ENCODE measurements at places on chromosomes 7 and 10. TPM values are rescaled to one million over a fixed set of nuclear protein-coding genes. Genes with fewer than 3 reads are reported as not detected.

- H3K27ac ChIP-seq = no peak overlapping the region
- H3K27me3 ChIP-seq = no peaks in the 10 kb centered on the region
- H3K36me3 ChIP-seq = no peaks in the 10 kb centered on the region
- DNase-seq = no peak
- H3K4me1 ChIP-seq = no peaks in the 10 kb centered on the region
These were observed 17.2 kb downstream of the ZNF239 start for GRCh38 chr10:43557214-43557613.

GFRA1 gene
- not detected for total RNA-seq

UPK3B gene
- total RNA-seq = not detected

GRCh38 chr10:90089719-90090118 lies 388.3 kb downstream of the KIF20B start:
- no peaks in the 10 kb centered on the region for H3K4me1 ChIP-seq
- H3K27ac ChIP-seq = no peak overlapping the region
- DNase-seq = no peak
- no peaks in the 10 kb centered on the region for H3K36me3 ChIP-seq

DNA sequence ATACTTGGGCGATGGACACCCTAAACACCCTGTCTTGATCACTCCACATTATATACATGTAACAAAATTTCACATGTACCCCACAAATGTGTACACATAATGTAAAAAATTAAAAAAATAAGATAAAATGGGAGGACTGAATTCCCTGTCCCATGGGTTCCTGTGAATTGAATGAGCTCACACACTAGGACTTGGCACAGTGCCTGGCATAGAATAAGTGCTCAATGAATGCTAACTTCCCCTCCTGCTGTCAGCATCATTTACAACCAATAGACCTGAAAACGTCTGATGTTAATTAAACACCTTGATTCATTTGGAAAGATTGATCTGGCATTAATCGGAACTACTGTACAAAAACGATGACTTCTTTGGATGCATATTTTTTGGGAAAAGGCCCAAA lies 117.3 kb upstream of the ZNF438 start:
- H3K27ac ChIP-seq = no peak overlapping the region
- DNase-seq = no peak
- H3K36me3 ChIP-seq = no peaks in the 10 kb centered on the region

GRCh38 chr7:109343678-109344077 lies 774.0 kb downstream of the DNAJB9 start:
- no peaks in the 10 kb centered on the region for H3K4me1 ChIP-seq
- no peaks in the 10 kb centered on the region for H3K27me3 ChIP-seq
- no peaks in the 10 kb centered on the region for H3K36me3 ChIP-seq
- no peak overlapping the region for H3K4me3 ChIP-seq
- H3K27ac ChIP-seq = no peak overlapping the region
- DNase-seq = no peak

GRCh38 chr10:124698545-124699469 lies 45.4 kb downstream of the FAM53B start:
- peaks cover 8% of the 10 kb centered on the region for H3K36me3 ChIP-seq
- H3K4me1 ChIP-seq = no peaks in the 10 kb centered on the region
- H3K27ac ChIP-seq = no peak overlapping the region
- H3K27me3 ChIP-seq = no peaks in the 10 kb centered on the region
- no peak overlapping the region for H3K4me3 ChIP-seq

- H3K36me3 ChIP-seq = no peaks in the 10 kb centered on the region
- DNase-seq = no peak
- H3K27ac ChIP-seq = no peak overlapping the region
- peaks cover 15% of the 10 kb centered on the region for H3K4me1 ChIP-seq
These were observed 90.3 kb upstream of the PARD3 start for GRCh38 chr10:34905200-34905927.
